NCI-H2029 (cell line): ENCODE measurements at places on chromosomes 7 and 10.

- no peak for DNase-seq
Measured at GRCh38 chr10:68125772-68126171, 16.5 kb downstream of the MYPN start.

- DNase-seq = no peak
Measured at GRCh38 chr7:145732521-145732920, 384.1 kb upstream of the CNTNAP2 start.

- DNase-seq = no peak
Measured at GRCh38 chr7:54563329-54563916, 21.2 kb downstream of the VSTM2A start.

DNA sequence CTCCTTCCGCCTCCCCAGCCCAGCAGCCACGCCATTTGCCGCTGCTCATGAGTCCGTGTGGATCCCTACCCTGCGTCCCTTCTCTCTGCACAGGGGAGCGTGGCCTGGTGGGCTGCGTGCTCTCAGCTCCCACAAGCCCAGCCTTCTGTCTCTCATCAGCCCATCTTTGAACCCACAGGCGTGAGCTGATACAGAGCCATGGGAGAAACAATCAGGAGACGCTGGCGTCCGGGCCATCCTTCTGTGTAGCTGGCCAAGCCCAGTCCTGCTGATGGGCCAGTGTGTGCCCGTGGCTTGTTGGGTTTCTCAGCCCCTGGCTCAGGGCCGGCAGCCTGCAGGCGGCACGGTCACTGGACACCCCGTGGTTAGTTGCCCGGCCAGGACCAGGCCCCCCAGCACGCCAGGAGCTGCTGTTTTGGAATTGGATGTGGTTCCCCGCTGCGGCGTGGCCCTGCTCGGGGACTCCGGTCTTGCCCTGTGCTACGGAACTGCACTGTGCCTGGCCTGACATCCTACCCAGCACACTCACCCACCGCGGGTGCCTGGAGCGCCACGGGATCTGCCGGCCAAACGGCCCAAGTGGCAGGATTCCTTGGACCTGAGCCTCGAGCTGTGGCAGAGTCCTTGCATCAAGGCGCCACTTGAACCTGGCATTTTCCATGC is 88.9 kb downstream of the ELFN1 start:
- DNase-seq = no peak
